Dermis microvascular lymphatic vessel endothelial cell (primary cell): ENCODE measurements at places on chromosomes 16 and 17. TPM values are rescaled to one million over a fixed set of nuclear protein-coding genes. Genes with fewer than 3 reads are reported as not detected.

Gene KRT20
- not detected in 2 replicates for total RNA-seq

Gene TMEM106A
- total RNA-seq, result 1.2 and 1.9 TPM in 2 replicates

Gene KCNH6
- total RNA-seq, result under 0.01 TPM in 1 of 2 replicates, not detected in the other

Gene HBQ1
- 0.63 and 1.4 TPM in 2 replicates for total RNA-seq

Gene GNG13
- not detected in 2 replicates for total RNA-seq

Gene GDPD3
- 0.51 and 1.4 TPM in 2 replicates for total RNA-seq

Gene SPATA32
- total RNA-seq, result not detected in 2 replicates

Gene MLYCD
- 1.7 and 2.9 TPM in 2 replicates for total RNA-seq

Gene TNRC6C
- total RNA-seq, result 5.5 and 7.2 TPM in 2 replicates

Gene SDR42E1
- 1.3 and 4.4 TPM in 2 replicates for total RNA-seq

- DNase-seq, result no peak
Measured at GRCh38 chr17:77279448-77280303, 138.9 kb downstream of the SEC14L1 start.

- no peak for DNase-seq
Measured at GRCh38 chr17:79438546-79439334, 172.1 kb downstream of the RBFOX3 start.

GRCh38 chr16:77062878-77063675, 127.9 kb upstream of the MON1B start:
- no peak for DNase-seq

DNA sequence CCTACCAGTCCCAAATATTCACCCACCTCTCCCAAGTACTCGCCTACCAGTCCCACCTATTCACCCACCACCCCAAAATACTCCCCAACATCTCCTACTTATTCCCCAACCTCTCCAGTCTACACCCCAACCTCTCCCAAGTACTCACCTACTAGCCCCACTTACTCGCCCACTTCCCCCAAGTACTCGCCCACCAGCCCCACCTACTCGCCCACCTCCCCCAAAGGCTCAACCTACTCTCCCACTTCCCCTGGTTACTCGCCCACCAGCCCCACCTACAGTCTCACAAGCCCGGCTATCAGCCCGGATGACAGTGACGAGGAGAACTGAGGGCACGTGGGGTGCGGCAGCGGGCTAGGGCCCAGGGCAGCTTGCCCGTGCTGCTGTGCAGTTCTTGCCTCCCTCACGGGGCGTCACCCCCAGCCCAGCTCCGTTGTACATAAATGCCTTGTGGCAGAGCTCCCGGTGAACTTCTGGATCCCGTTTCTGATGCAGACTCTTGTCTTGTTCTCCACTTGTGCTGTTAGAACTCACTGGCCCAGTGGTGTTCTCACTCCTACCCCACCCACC, 29.8 kb downstream of the POLR2A start:
- no peak for DNase-seq

DNA sequence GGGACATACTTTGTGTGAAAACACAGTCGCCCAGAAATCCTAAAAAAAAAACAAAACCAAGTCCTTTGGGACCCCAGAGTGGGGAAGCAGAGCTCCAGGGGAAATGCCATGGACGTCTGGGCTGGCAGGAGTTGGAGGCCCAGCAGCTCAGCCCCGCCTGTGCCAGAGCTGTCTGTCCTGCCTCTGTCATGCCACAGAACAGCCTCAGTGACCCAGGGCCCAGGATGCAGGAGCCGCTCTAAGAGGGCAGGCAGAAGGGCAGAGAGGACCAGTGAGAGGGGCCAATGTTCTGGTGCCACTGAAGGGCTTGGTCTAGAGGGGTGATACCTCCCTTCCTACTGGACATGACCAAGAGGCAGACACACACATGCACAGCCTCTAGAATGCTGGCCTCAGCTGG, 166.2 kb downstream of the C16orf78 start:
- no peak for DNase-seq

DNA sequence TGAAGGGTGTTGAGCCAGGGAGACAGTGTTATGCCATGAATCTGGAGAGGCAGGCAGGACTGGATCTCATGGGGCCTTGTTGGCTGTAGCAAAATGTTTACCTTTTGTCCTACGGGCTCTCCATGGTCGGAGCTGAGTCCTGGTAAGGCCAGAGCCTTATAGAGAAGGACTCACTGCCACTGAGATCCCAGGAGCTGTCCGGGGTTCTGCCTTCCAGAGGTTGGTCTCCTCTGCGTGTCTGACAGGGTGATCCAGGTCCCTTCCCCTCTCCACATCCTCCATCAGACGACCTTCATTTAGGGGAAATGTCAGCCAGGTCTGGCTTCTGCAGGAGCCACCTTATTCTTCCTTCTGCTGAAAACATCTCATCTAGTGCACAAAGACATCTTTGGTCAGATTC, 285.2 kb upstream of the N4BP1 start:
- no peak for DNase-seq

DNA sequence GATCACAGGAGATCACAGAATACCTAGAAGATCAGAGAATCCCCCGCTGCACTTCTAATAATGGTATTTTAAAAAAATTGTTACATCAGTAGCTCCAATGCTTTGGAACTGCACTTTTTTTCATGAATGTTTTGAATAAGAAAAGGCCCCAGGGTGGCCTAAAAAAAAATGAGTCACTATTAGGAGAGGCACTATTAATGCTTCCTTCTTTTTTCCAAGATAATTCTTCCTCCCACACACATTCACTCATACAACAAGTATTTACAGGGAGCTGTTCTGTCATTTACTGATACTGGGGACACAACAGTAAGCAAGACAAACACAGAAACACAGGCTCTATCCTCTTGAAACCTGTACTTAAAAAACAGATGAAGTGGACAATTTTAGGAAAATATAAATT, 675 bp upstream of the PDZD9 start:
- DNase-seq, result no peak

DNA sequence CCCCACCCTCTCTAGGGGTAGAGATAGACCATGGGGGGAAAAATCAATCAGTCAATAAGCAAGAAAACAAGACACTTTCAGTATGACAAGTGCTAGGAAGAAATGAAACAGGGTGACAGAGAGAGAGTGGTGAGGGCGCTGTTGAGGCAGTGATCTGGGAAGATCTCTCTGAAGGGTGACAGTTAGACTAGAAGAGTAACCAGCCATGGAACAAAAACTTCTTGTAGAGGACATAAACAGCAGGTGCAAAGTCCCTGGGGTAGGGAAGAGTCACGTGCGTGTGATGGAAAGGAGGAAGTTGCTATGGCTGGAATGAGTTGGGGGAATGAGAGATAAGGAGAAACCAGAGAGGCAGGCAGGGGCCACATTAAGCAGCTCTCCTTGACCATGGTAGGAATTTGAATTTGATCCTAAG, 16.8 kb upstream of the EMP2 start:
- DNase-seq, result no peak

DNA sequence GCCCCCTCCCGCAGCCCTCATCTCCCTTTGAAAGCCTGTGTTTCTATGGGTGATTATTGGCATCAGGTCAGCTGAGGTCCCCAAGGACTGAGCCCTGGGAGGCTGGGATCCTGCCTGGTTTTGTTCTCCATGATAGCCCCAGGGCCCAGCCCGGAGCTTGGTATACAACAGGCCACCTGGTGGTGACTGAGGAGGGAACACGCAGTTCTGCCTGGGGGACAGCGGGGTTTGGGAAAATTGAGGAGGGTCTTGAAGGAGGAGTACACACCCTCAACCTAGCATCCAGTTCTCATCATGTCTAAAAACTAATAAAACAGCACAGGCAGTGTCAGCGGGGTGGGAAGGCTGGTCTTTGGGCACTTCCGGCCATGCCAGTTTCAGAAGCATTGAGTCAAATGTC, 335.1 kb downstream of the CPPED1 start:
- DNase-seq, result no peak

DNA sequence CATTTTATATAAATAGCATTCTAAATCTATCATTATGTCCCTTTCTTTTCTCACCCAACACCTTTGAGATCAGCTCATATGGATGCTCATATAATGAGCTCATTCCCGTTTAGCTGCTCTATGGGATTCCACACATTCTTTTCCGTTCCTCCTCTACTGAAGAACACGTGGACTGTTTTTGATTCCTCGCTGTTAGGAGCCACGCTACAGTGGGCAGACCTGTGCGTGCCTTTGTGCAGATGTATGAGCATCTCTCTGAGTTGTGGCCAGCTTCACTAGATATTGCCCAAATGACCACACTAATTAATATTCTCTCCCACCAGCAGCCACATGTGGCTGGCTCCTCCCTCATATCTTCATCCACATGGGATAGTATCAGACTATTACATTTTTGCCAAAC, 6.0 kb upstream of the TNFRSF13B start:
- DNase-seq, result no peak

DNA sequence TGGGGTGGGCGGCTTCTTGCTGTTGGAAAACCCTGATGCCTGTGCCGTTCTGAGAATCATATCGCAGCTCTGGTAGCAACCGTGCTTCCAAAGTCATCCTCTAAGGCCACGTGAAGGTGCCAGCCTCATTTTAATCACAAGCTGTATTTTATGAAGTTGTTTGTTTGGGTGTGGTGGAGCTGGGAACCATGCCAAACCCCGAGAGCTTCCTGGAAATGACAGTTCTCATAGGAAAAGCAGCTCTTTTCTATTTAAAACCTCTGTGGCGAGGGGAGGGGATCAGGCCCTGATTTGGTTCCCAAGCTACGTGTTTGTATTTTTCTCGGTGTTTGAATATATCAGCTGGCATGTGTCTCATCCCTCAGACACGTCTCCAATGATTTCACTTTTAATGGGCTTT, 21.7 kb downstream of the KNOP1 start:
- peak; percentile 98 for DNase-seq

GRCh38 chr17:77602062-77602746, 356.3 kb upstream of the TNRC6C start:
- DNase-seq, result no peak

DNA sequence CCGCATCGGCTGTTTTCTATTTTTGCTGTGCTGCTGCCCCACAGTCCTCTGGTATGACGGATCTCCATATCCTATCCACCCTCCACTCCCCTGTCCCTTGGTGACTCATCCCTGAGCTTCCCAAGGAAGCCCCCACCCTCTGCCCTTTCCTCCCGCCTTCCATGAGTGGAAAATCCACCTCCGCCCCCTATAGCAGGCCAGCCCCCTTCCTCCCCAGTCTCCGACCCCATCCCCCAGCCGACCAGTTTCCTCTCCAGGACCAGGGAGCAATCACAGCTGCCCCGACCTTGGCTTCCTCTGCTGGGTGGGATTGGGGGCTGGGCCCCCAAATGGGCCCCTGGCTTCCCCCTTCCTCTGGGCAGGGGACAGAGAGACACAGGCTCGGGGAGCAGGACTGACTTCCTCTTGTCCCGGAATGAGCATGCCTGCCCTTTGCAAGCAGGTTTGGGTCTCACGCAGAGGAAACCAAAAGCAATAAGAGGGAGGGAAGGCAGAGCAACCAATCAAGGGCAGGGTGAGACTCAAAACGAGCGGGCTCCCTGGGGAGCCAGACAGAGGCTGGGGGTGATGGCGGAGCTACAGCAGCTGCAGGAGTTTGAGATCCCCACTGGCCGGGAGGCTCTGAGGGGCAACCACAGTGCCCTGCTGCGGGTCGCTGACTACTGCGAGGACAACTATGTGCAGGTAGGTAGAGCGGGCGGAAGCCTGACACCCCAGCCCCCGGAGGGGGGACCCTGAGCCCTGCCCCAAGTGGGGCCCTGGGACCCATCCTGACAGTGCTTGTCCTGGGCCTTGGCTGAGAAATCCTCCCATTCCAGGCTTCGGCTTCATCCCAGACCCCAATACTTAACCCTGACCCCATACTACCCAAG, at the start of the genes ABI3 and GNGT2:
Gene ABI3, plus strand, starts transcription at position 550 of the 872 bp plus-strand sequence. Its CDS starts 18 bp downstream, at position 568.
Gene GNGT2, minus strand, starts transcription at position 417 of the 872 bp plus-strand sequence. CDS start 3,152 bp downstream, outside the sequence.
- peak; percentile 93 for DNase-seq

DNA sequence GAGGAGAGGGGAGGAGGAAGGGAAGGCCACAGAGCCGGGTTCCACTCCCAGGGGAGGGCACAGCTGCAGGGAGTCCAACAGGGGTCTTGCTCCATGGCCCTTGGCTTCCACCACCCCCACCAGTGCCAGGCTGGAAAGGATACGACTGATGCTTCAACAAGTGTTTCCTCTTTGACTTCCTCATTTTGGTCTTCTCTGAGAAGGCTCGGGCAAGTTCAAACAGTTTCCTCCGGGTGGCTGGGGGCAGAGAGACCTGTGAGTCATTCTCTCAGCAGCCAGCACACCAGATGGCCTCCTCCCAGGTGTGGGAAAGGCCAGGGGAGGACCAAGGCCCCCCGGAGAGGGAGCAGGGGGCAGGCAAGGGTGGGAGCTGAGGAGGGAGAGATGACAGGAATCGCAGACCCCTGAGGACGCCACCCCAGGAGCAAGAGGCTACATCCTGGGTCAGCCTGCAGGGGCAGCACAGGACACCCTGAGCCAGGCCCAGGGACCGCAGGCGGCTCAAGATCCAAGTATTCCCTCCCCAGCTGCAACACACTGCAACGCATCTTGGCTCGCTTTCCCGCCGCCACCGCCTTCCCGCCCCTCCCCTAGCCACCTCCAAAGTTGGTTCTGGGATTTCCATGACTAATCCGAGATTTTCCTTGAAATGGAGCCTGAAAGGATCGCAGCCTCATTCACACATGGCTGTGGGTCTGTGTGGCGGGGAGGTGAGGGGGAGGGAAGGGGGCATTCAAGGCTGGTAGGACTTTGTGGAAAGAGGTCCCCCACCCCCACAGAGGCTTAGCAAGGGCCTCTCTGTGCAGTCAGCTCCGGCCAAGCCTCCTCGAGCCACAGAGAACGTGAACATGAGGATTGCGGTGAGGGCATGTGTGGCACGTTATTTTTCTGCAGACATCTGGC, 18.4 kb upstream of the MRPS23 start:
- no peak for DNase-seq

DNA sequence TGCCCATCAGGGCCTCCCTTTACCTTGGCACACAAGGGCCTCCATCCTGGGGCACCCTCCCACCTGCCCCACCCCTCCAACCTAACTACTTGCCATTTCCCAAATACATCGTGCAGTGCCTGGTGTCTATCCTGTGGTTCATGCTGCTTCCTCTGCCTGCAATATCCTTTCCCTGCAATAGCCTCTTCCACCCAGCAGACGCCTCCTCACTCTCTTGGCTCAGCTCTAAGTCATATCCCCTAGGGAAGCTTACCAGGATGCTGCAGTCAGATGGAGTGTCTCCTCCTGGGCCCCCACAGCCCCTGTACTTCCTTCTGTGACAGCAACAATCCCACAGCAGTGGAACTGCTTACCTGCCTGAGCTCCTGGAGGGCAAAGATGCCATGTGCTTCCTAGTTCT, 36.7 kb downstream of the CCDC182 start:
- no peak for DNase-seq

GRCh38 chr17:65055708-65056638, 567 bp downstream of the GNA13 start:
- DNase-seq, result no peak
